ENCODE measurements at places on chromosomes 7 and 10. TPM values are rescaled to one million over a fixed set of nuclear protein-coding genes. Genes with fewer than 3 reads are reported as not detected.

CFAP43 gene
- total RNA-seq, result 0.17 TPM

- no peaks in the 10 kb centered on the region for H3K36me3 ChIP-seq
- no peak overlapping the region for H3K4me3 ChIP-seq
- H3K27ac ChIP-seq, result no peak overlapping the region
- H3K27me3 ChIP-seq, result no peaks in the 10 kb centered on the region
- DNase-seq, result no peak
- H3K4me1 ChIP-seq, result no peaks in the 10 kb centered on the region
Observed at GRCh38 chr10:110174816-110175215, 32.6 kb upstream of the MXI1 start.

DNA sequence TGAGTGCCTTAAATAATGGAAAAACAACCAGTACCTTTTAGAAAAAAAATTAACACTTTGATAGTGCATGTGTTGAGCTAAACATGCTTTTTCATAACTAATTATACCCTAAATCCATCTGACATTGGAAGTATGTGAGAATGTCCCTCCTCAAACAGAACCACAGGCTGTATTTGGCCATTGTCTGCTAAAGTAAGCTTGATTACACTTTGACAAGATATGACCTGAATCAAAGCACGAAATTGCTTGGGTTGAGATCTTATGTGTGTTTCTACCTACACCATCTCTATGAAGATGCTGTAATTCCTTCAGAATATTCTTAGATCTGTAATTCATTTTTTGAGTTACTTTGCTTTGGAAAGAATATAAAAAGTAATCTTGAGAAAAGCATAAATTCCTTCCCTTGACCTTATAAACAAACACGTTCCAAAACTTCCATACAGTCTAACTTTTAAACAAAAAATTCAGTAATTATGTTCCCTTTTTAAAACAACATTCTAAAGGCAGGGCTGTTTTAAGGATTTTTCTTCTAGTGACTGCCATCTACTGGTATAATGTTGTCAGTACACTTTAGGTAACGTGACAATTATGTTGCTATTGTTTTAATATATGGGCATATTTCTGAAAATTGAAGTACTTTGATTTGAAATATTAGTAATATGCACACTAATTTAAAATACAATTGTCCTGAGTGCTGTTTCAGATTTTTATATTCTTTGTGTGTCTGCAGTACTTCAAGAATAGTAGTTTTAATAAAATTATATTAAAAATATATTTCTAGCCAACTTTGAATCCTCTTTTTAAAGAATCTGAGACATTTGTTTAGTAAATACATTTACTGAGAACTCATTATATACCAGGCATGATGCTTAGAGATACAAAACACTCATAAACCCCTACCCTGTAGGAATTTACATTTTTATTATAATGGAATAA is 20.9 kb downstream of the CD36 start:
- no peak overlapping the region for H3K4me3 ChIP-seq
- H3K27ac ChIP-seq, result no peak overlapping the region
- H3K4me1 ChIP-seq, result no peaks in the 10 kb centered on the region
- no peak for DNase-seq

DNA sequence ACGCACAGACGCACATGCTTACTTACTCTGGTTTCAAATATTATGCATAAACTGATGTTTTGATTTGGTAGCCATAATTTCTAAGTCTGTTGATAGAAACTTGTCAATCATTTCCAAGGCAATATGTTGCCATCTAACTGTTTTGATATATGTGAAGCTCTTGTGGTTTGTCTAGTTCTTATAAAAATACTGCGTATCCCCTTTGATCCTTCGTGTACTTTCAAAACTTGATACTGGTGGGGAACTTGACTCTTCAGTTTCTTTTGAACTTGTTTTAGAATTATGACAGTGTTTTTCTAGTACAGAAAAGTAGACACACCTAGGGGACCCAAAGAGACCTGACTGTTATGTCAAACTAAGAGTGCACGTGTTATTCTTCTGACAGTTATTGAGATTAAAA is 708.0 kb downstream of the LRMDA start:
- no peak overlapping the region for H3K4me3 ChIP-seq
- no peak overlapping the region for H3K27ac ChIP-seq
- H3K36me3 ChIP-seq, result no peaks in the 10 kb centered on the region
- no peaks in the 10 kb centered on the region for H3K27me3 ChIP-seq

GRCh38 chr7:21507627-21508343 is 35.1 kb upstream of the DNAH11 start:
- H3K36me3 ChIP-seq, result no peaks in the 10 kb centered on the region
- peak; percentile 69 for DNase-seq
- H3K4me1 ChIP-seq, result peaks cover 11% of the 10 kb centered on the region
- no peaks in the 10 kb centered on the region for H3K27me3 ChIP-seq

ABCB4 gene
- 6.7 TPM for total RNA-seq

All from liver (tissue), 10 donors.